Right atrium auricular region (tissue), 2 donors: ENCODE measurements at places on chromosomes 2 and 18. TPM values are rescaled to one million over a fixed set of nuclear protein-coding genes. Genes with fewer than 3 reads are reported as not detected.

GRCh38 chr2:224545884-224546644, 39.1 kb downstream of the CUL3 start:
- DNase-seq: no peak

GRCh38 chr2:155830817-155831579, 501.5 kb downstream of the NR4A2 start:
- DNase-seq: no peak

DNA sequence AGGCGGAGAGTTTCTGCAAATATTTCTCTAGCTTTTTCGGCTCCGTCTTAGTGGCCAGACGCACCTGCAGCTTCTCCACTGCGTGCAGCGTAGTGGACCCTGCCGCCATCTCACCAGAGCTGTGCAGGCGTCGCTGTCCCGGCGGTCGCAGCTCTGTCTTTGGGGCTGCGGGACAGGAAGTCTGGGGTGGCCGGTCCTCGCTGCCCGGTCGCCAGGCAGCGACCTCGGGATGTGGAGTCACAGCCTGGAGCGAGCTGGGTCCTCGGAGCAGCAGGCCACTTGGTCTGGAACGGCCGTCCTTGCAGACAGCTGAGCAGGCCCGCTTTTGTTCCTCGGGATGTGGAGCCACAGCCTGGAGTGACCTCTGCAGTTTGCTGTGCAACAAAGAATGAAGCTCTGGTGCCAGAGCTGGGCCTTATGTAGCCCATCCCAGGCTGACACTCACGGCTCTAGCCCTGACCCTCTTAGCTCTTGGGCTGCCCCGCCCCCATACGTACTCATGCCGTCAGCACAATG, at the start of gene ELOA2:
Gene ELOA2, minus strand, starts transcription at position 466 of the 516 bp plus-strand sequence. Its CDS starts 357 bp downstream, at position 109.
- DNase-seq: no peak

DNA sequence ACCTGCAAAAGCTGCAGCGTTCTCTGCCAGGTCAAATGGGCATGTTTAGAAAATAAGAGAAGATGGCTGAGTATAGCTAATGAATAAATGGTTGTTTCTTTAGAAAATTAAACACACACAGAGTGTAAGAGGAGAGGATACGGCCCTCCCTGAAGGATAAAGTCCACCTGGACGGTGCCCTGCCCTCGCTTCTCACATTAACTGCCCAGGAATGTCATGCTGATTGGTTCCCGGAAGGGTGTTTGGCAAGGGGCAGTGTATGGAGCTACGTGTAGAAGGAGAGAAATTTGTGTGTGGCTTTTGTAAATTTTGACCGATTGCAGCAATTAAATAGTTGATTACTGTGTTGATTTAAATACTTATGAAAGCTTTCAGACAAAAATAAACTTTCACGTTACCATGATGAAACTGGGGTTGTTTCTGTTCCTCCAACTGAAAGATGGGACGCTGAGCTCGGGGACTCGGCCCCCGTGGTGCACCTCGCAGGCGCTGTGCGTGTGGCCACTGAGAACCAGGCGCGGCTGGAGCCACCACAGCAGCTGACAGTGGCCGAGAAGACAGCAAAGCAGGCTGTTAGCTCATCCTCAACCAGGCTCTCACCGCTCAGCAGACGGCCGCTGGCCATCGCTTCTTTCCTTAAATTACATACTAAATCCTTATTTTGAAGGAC, 22.7 kb downstream of the MPPE1 start:
- no peak for DNase-seq

- no peak for DNase-seq
Measured at GRCh38 chr2:47456851-47457250, 53.9 kb downstream of the MSH2 start.

DNA sequence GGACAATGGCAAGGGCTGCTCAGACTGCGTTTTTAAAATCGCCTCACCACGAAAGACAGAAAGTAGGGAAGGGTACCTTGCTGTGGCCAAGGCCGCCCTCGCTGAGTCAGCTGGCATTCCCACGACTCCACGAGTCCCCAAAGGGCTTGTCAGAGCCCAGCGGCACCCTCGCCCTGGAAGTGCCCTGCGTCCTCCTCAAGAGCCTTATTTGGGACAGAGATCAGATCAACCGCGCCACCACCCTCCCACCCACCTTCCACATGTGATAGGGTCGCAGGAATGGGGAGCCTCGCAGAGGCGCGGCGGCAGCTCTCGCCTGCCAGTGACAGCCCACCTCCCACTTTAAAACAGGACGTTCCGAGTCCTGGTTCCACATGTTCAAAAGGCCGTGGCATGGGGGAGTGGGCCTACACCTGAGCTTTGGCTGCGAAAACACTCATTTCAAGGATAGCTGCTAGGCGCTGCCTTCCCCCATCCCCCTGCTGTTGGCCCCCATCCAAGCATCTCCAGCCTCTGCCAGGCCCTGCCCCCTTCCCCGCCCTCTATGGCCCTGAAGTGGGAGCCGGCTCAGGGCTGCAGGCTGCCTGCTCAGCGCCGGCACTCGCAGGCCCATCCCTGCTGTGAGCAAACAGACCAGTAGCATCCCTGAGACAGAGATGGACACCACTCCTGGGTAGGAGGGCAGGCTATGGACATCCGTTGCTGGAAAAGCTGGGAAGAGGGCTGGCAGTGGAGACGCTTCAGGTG, 38.1 kb upstream of the ARHGEF4 start:
- no peak for DNase-seq

GRCh38 chr2:59732871-59733566, 820.4 kb downstream of the BCL11A start:
- no peak for DNase-seq

- DNase-seq: no peak
Measured at GRCh38 chr2:205834796-205835195, 152.5 kb downstream of the NRP2 start.

DNA sequence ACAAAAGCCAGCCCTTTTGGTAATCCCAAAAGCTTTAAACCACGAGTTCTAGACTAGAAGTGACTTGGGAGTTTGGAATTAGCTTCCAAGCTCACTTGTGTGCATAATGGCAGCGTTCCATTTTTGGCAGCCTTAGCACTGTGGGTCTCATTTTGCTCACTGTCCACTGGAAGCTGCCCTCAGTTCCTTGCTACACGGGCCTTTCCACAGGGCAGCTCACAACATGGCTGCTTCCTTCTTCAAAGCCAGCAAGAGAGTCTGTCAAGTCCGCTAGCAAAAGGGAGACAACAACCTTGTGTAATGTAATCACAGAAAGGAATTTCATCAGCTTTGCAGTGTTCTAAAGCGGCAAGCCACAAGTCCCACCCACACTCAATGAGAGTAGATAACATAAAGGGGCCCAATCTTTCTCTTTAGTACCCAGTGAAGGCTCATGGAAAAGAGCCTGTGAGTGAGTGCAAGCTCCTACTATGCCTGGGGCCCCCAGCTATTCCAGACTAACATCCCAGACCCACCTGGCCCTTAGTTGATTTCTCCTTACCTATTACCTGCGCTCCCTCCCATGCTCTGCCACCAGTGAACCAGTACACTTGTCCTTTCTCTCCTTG, 239.7 kb upstream of the FBXO11 start:
- DNase-seq: no peak

GRCh38 chr2:239821694-239822075, 203.5 kb downstream of the NDUFA10 start:
- peak; percentile 47 for DNase-seq

DNA sequence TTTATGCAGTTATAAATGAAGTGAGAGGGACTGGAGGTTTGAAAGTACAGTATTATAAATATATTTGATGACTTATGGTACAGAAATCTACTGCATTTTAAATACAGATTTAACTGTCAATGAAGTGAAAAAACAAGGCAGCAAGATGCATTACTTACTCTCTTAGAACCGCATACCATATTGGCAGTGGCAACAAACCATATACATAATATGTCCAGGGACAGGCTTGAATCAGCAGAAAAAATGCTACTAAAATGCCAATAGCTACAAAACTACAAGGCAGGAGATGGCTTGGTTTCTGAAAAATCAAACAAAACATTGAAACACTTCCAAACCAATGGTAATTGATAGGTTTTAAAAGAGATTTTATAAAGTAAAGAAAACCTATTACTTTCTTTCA, 77.2 kb downstream of the PIGN start:
- no peak for DNase-seq

GRCh38 chr2:42572297-42573081, 4.1 kb downstream of the MTA3 start:
- no peak for DNase-seq

DNA sequence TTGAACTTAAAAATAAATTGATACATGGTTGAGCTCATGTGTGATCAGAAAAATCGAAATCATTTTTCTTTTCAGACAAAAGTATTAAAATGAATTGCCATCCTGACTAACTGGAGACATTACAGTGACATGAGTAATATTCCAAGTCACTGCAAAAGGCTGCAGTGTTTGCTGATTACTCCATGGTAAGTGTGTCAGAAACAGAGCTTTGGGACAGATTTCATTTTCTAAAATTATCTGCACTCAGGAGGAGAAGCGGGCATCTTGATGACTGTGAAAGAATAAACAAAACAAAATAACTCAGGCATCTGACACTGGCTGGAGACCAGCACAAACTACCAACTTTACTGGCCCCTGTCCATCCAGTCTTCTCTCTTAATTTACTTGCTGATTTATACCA, 312.3 kb upstream of the PIK3C3 start:
- DNase-seq: no peak

- no peak for DNase-seq
Measured at GRCh38 chr2:176854062-176854461, 358.5 kb upstream of the HNRNPA3 start.

GRCh38 chr2:19664646-19665045, 237.1 kb downstream of the TTC32 start:
- DNase-seq: no peak

The KCNE4 gene
- 4.0 TPM for total RNA-seq

The CACNB4 gene
- 0.90 TPM for total RNA-seq

The TDRD15 gene
- 1.7 TPM for total RNA-seq

The TMEM37 gene
- total RNA-seq: 3.3 TPM

The FEZ2 gene
- total RNA-seq: 81.5 TPM

The VWA3B gene
- not detected for total RNA-seq

The SKA1 gene
- total RNA-seq: 0.78 TPM

The ASB18 gene
- 1.9 TPM for total RNA-seq
